ENCODE measurements at places on chromosomes 3 and 15.

- H3K27ac ChIP-seq: peak overlapping the region; percentile 48
- peaks cover 41% of the 10 kb centered on the region for H3K4me1 ChIP-seq
- H3K4me3 ChIP-seq: peak overlapping the region; percentile 5
- no peaks in the 10 kb centered on the region for H3K27me3 ChIP-seq
- DNase-seq: peak; percentile 64
- H3K36me3 ChIP-seq: no peaks in the 10 kb centered on the region
These were observed 14.9 kb downstream of the PLEKHO2 start for GRCh38 chr15:64856429-64857145.

GRCh38 chr3:37833302-37834186 lies 28.1 kb upstream of the CTDSPL start:
- DNase-seq: peak; percentile 0
- no peak overlapping the region for H3K4me3 ChIP-seq
- H3K4me1 ChIP-seq: no peaks in the 10 kb centered on the region
- no peak overlapping the region for H3K27ac ChIP-seq
- H3K27me3 ChIP-seq: no peaks in the 10 kb centered on the region

- H3K4me3 ChIP-seq: no peak overlapping the region
- no peaks in the 10 kb centered on the region for H3K36me3 ChIP-seq
- DNase-seq: peak; percentile 61
- H3K27me3 ChIP-seq: peaks cover 8% of the 10 kb centered on the region
- no peak overlapping the region for H3K27ac ChIP-seq
These were observed 23.5 kb downstream of the DRD3 start for GRCh38 chr3:114155370-114155821.

DNA sequence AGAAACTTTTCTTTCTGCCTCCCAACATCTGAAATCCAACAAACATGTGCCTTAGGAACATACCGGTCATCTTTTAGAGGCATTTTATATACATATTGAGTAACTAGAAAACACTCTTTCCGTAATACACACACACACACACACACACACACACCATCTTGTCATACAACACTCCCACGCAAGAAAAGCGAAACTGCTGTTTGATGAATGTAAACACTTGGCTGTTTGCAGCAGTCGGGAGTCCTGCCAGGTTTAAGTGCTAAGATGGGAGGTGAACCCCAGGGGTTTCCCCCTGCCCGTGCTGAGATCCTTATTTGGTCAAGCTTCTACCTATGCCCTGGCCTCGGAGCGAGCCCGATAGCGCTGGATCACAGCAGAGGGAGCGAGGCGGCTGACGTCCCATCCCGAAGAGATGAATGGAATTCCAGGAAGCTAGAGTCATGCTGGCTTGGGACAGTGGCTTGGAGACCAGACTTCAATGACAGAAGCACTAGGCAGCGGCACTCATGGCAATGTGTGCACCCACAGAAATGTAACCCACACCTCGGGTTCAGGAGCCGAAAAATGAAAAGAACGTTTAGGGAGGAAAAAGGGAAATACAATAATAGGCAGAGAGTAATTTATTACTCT lies 1.3 kb upstream of the THBS1 start:
- DNase-seq: peak; percentile 87
- peaks cover 19% of the 10 kb centered on the region for H3K4me1 ChIP-seq
- H3K27ac ChIP-seq: no peak overlapping the region
- H3K36me3 ChIP-seq: no peaks in the 10 kb centered on the region
- peak overlapping the region; percentile 76 for H3K4me3 ChIP-seq
- H3K27me3 ChIP-seq: peaks cover 12% of the 10 kb centered on the region

DNA sequence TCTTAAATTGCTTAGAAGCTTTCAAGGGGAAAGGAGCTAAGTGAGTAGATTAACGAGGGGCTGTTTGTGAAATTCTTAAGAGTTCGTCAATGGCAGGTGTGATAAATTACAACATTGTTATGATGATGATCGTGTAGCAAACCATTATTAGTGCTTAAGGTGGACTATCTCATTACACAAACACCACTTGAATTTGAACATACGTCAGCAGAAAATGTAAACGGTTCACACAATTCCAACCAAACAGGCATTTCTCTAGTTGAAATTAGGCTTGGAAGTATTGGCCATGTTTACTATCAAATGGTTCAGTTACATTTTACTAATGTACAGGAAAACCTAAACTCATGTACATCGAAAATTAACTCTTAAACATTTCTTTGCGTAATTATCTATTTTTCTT lies 102.8 kb downstream of the PYDC2 start:
- no peaks in the 10 kb centered on the region for H3K27me3 ChIP-seq
- no peak overlapping the region for H3K27ac ChIP-seq
- H3K36me3 ChIP-seq: no peaks in the 10 kb centered on the region
- no peaks in the 10 kb centered on the region for H3K4me1 ChIP-seq
- no peak for DNase-seq
- no peak overlapping the region for H3K4me3 ChIP-seq

DNA sequence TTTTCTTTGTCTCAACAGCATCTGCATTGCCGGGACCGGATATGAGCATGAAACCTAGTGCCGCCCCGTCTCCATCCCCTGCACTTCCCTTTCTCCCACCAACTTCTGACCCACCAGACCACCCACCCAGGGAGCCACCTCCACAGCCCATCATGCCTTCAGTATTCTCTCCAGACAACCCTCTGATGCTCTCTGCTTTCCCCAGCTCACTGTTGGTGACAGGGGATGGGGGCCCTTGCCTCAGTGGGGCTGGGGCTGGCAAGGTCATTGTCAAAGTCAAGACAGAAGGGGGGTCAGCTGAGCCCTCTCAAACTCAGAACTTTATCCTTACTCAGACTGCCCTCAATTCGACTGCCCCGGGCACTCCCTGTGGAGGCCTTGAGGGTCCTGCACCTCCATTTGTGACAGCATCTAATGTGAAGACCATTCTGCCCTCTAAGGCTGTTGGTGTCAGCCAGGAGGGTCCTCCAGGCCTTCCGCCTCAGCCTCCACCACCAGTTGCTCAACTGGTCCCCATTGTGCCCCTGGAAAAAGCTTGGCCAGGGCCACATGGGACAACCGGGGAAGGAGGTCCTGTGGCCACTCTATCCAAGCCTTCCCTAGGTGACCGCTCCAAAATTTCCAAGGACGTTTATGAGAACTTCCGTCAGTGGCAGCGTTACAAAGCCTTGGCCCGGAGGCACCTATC lies 5.0 kb downstream of the NUTM1 start:
- H3K4me3 ChIP-seq: no peak overlapping the region
- H3K4me1 ChIP-seq: no peaks in the 10 kb centered on the region
- H3K36me3 ChIP-seq: no peaks in the 10 kb centered on the region
- DNase-seq: no peak
- H3K27me3 ChIP-seq: no peaks in the 10 kb centered on the region

GRCh38 chr3:133196527-133196926 lies 158.3 kb downstream of the TMEM108 start:
- DNase-seq: no peak
- peaks cover 5% of the 10 kb centered on the region for H3K36me3 ChIP-seq
- H3K27me3 ChIP-seq: no peaks in the 10 kb centered on the region
- peaks cover 17% of the 10 kb centered on the region for H3K4me1 ChIP-seq
- H3K4me3 ChIP-seq: no peak overlapping the region

DNA sequence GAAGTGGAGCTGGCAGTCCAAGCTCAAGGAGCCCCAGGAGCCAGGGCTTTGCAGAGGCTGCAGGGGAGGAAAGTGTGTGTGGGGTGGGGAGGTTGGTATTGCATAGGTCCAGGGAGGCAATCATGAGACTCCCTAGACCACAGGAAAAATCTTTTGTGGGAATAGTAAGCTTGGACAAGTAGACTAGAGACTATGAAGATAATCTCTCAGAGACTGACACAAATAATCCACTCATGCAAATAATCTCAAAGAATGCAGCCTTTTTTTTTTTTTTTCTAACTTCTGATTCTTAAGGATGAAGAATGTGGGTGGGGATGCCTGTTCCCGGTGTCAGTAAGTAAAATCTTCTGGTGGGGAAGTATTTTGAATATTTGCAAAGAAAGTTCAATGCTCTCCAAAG lies 113.7 kb downstream of the GREM1 start:
- H3K4me3 ChIP-seq: no peak overlapping the region
- H3K36me3 ChIP-seq: no peaks in the 10 kb centered on the region
- peaks cover 10% of the 10 kb centered on the region for H3K4me1 ChIP-seq
- DNase-seq: peak; percentile 39
- no peaks in the 10 kb centered on the region for H3K27me3 ChIP-seq

GRCh38 chr3:141011232-141011996 lies 39.7 kb upstream of the SPSB4 start:
- no peaks in the 10 kb centered on the region for H3K4me1 ChIP-seq
- peaks cover 10% of the 10 kb centered on the region for H3K27me3 ChIP-seq
- DNase-seq: peak; percentile 92
- no peaks in the 10 kb centered on the region for H3K36me3 ChIP-seq
- no peak overlapping the region for H3K4me3 ChIP-seq
- no peak overlapping the region for H3K27ac ChIP-seq

DNA sequence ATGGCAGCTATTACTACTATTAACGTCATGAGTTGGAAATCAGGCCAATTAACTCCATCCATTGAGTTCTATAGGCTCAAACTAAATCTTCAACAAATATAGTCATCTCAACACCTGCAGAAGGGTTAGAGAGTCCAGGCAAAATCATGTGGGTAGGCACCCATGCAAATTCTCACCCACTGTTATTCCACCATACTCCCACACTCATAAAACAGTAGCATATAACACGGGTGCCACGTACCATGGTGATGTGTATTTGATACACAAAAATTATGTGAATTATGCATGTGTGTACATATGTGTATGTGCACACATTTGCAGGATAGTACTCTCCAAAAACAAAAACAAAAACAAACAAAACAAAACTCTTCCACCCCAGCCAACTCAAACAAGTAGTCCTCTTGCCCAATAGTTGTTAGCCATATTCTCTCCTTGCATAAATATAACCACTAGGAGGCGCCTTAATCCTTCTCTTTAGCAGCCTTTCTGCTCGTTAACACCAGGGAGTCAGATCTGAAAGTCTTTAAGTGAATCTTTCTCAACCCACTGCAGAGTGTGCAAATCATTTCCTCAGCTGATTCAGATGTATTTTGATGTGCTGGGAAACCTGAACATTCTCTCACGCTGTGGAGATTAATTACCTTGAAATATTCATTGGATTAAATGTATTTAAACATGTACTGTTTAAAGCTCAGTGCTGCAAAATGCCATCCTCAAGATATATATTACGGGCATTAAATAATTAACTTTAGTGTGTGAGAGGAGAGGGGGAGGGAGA lies 38.0 kb upstream of the COPB2 start:
- no peak overlapping the region for H3K27ac ChIP-seq
- no peaks in the 10 kb centered on the region for H3K36me3 ChIP-seq
- H3K4me3 ChIP-seq: no peak overlapping the region
- peak; percentile 88 for DNase-seq

Data from neural progenitor cell (in vitro differentiated cells).